LHCN-M2 (cell line): ENCODE measurements at places on chromosomes 1 and 21. TPM values are rescaled to one million over a fixed set of nuclear protein-coding genes. Genes with fewer than 3 reads are reported as not detected.

DNA sequence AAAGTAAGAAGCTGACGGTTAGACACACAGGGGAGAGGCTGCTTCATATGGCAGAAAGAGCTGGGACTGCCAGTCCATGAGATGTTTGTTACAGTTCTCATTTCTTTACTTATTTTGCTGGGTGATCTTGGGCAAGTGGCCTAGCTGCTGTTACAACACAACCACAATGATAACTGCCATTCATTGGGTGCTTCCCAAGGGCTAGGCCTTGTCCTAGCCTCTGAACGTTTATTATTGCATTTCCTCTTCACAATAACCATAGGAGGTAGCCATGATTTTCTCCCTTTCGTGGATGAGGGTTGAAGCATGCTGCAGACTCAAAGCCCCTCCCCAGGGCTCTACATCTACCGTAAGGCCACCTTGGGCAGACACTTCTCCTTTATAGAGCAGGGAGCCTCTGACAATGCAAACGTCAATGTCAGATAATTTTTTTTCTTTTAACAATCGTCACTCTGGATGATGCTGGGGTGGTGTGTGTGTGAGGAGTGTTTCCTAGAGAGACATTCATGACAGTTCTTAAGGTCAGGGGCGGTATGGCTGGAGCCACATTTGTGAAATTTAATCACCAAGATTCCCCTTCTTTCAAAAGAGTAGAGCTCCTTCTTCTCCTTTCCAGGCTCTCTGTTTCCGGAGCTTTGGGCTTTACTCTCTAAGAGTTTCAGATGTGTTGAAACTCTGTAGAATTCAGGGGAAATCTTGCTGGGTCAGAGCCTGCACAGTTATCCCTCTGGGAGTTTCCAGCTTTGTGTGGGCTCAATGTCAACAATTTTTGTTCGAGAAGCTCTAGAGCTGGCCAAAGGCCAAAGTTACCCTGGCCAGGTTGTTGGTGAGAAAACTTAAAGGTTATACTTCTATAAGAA, 138.5 kb upstream of the SGIP1 start:
- DNase-seq, result no peak

DNA sequence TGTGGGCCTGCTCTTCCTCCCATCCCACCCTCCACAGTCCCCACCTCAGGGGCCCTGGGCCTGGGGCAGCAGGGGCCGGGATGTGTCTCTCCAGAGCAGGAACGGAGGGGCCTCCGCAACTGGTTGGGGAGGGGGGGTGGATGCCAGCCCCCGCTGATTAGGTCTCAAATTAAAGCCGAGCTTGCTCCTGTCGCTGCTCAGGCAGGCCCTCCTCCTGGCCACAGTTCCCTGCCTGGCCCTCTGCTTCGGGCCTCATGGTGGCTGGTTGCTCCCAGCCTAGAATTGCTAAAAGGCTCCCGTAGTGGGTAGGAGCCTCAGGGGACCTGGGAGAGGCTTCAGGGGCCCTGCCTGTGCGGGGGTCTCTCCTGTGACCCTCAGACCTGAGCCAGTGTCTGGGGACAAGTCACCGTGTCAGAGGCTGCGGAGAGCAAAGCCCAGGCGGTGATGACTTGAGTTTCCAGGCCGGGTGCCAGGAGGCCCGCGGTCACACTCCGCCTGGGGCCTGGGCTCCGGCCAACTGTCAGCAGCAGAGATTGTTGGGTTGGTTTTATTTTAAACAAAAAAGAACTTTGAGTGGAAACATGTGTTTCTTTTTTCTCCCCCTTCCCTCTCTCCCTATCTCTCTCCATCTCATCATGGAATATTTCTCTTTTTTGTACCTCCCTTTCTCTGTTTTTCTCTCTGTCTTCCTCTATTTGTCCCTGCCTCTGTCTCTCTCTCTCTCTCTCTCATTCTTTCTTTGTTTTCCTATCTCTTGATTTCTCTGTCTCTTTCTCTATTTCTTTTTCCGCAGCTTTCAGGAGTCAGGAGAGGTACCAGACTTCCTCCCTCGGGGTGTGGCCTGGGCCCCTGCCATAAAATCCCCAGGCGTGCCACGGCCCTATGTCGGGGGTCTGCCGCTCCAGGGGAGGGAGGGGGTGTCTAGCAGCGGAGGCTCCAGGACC, 20.0 kb upstream of the EPHA2 start:
- peak; percentile 81 for DNase-seq

DNA sequence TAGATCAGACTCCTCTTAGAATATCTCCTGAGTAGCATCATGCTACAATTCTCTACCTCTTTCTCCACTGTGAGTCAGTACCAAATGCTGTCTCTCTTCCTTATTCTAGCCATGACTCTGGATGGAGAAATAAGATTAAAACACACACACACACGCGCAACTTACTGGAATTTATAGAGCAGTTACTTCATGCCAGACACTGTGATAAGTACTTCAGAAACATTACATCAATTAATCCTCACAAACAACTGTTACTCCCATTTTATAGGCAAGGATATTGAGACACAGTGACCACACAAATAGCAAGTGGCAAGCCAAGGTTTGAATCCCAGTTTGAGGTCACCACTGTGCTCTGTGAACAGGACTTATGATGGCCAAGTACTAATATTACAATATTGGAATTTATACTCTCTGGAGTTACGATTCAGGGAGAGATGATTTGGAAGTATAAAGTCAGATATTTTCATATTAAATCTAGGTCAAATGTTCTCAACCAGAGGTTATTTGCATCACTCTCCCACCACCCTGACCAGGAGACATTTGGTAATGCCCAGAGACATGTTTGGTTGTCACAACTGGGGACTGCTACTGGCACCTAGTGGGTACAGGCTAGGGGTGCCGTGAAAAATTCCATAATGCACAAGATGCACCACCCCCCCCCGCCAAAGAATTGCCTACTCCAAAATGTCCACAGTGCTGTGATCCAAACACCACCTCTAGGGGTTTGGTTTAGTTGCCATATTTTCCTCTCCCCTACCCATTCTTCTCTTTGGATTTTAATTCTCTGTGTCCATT, 221.6 kb downstream of the LTN1 start:
- peak; percentile 66 for DNase-seq

DNA sequence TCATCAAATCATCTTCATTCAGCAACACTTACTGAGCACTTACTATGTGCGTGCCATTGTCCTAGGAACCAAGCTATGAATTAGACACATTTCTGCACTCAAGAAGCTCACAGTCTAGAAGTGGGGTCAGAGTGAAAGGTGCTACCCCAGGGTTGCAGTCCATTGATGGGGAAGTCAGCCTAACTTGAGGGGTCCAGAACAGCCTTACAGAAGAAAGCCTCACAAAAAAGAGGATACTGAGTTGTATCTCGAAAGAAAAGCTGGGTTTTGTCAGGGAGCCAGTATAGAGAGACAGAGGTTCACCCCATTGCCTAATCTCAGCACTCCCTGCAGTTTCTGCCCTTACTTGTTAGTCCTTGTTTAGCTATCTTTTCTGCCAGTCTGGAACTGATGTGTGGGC, 153.1 kb upstream of the JUN start:
- no peak for DNase-seq

- DNase-seq, result no peak
Measured at GRCh38 chr1:52856026-52856425, 13.5 kb downstream of the ZYG11A start.

- no peak for DNase-seq
Measured at GRCh38 chr1:12167493-12168429, 970 bp downstream of the TNFRSF1B start.

GRCh38 chr1:13520985-13521384, 7.2 kb upstream of the LRRC38 start:
- no peak for DNase-seq

- DNase-seq, result no peak
Measured at GRCh38 chr1:20644416-20644815, 11.2 kb downstream of the PINK1 start.

DNA sequence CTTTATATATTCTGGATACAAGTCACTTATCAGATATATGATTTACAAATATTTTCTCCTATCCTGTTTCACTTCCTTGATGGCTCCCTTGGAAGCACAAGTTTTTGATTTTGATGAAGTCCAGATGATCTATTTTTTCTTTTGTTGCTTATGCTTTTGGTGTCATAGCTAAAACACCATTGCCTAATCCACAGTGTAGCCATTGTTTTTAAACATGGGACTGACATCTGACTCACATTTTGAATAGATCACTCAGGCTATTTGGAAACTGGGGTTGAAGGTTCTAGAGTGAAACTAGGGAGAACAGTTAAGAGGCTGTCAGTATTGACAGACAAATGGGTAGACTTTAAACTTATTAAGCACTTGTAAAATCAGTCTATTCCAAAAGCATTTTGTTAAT, 16.6 kb downstream of the AK4 start:
- peak; percentile 46 for DNase-seq

- DNase-seq, result no peak
Measured at GRCh38 chr1:47569261-47569660, 131.4 kb downstream of the FOXD2 start.

- DNase-seq, result no peak
Measured at GRCh38 chr1:1364266-1364665, 5.9 kb upstream of the MXRA8 start.

DNA sequence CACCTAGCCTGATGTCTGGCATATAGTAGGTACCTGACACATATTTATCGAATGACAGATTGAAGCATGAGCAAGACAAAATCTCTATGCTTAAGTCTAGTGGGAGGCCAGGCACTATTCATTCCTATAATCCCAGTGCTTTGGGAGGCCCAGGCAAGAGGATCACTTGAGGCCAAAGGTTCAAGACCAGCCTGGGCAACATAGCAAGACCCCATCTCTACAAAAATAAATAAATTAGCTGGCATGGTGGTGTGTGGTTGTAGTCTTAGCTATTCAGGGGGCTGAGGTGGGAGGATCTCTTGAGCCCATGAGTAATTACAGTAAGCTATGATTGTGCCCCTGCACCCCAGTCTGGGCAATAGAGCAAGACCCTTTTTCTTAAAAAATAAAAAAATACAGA, 23.2 kb upstream of the TUT4 start:
- DNase-seq, result no peak

DNA sequence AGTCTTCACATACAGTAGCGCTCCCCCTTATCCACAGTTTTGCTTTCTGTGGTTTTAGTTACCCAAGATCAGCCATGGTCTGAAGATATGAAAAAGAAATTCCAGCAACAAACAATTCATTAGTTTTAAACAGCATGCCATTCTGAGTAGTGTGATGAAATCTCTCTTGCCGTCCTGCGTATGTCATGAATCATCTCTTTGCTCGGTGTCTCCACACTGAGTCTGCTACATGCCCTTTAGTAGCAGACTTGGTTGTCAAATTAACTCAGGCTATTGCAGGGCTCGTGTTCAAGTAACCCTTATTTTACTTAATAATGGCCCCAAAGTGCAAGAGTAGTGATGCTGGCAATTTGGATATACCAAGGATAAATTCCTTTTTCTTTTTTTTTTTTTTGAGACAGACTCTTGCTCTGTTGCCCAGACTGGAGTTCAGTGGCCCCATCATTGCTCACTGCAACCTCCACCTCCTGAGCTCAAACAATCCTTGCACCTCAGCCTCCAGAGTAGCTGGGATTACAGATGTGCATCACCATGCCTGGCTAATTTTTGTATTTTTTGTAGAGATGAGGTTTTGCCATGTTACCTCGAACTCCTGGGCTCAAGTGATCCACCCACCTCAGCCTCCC, 22.6 kb downstream of the PHACTR4 start:
- DNase-seq, result peak; percentile 81

GRCh38 chr1:223714849-223715603, 2.7 kb downstream of the CAPN2 start:
- peak; percentile 96 for DNase-seq

DNA sequence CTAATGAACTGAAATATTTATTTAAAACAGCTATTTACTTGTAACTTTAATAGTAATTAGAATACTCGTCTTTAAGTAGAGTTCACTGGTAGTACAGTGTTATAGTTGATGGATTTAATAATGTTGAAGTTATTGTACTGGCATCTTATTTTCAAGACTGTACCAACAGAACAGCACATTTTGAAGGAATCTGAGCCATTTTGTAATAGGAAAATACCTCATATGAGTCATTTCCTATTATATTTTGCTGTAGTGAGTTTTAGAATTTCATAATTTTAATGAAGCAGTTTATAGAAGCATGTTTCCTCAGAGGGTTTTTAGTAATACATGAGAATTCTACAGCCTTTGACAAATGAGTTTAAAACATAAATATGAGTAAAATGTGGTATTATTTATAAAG, 258.3 kb downstream of the OLFM3 start:
- peak; percentile 72 for DNase-seq

- no peak for DNase-seq
Measured at GRCh38 chr1:56229186-56229585, 350.2 kb downstream of the PLPP3 start.

DNA sequence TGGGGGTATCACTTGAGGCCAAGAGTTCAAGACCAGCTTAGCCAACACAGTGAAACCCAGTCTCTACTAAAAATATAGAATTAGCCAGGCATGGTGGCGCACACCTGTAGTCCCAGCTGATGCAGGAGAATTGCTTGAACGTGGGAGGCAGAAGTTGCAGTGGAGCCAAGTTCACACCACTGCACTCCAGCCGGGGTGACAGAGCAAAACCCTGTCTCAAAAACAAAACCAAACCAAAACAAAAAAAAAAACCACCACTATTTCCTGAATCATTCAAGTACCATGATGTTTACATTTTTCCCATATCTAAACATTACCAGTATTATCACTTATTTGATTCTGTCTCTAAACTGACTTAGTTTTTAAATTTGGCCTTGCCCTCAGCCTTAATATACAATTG, 29.5 kb downstream of the TUT4 start:
- DNase-seq, result no peak

GRCh38 chr1:218772575-218772974, 401.1 kb upstream of the LYPLAL1 start:
- DNase-seq, result peak; percentile 77

DNA sequence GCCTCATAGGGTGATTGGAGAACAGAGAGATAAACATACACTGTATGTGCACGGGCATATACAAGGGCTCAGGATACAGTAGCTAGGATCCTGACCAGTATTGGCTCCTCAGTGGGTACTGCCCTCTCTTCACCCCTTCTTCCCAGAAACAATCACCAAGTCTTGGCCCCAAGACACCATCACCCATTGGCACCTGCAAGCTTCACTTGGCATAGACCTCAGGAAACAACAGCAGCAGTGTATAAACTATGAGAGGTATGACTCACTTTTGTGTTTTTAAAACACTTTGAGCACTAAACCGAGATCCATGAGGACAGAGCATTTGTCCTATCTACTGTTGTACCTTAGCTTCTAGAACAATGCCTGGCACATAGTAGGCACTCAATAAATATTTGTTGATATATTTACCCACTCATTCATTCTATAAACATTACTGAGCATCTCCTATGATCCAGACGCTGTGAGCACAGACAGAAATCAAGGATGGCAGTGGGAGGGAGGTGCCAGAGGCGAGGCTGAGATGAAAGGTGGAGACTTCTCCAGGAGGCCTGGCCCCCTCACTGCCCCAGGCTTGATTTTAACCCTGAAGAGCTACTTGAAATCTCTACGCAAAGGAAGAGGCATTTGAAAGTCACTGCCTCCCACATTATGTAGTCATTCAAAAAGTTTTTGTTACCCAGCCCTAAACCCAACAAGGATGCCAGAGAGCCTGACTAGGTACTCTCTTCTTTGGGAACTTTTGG, 95.2 kb downstream of the CAMK2N1 start:
- no peak for DNase-seq

The PFKFB2 gene
- total RNA-seq, result 1.6 and 3.0 TPM in 2 replicates

The NOL9 gene
- total RNA-seq, result 21.7 and 26.9 TPM in 2 replicates

The MAP1LC3C gene
- 1.0 and 2.6 TPM in 2 replicates for total RNA-seq

The THEMIS2 gene
- 11.8 and 12.7 TPM in 2 replicates for total RNA-seq

The TARBP1 gene
- 12.6 and 13.1 TPM in 2 replicates for total RNA-seq

The RXFP4 gene
- not detected in 2 replicates for total RNA-seq

The MAEL gene
- total RNA-seq, result not detected in 2 replicates
